ENCODE measurements at places on chromosomes 4 and X.

GRCh38 chrX:129876771-129877305 is 29.1 kb upstream of the UTP14A start:
- DNase-seq, result no peak

DNA sequence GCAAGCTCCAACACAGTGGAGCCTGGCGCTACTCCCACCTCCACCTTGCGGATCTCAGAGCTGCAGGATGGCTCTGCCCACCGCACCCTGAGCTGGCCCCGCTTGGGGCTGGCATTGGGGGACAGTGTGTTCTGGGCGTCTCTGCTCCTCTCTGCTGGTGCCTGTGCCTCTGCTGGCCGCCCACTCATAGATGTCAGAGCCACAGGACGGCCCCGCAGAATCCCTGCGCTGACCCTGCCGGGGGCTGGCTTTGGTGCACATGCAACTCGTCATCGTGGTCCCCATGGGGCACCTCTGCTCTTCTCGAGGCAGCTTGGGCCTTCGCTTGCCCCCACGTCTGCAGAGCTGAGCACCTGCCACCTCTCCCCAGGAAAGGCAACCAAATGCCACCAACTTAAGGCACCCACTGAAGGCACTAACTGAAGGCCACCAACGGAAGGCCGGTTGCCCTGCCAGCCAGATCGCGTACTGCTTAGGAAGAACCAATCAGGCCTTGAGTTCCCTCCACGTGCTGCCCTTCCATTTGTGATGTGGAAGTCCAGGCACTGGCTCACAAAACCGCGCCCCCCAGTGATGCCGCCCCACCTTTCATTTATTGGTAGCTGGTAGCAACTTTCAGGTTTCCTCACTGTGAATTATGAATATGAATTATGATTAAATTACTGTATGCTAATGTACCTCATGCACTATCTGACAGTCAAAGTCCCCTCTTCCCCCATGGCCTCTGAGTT is 23.3 kb upstream of the FRG1 start:
- DNase-seq, result no peak

- DNase-seq, result no peak
Observed at GRCh38 chrX:10393899-10394298, 226.5 kb downstream of the MID1 start.

DNA sequence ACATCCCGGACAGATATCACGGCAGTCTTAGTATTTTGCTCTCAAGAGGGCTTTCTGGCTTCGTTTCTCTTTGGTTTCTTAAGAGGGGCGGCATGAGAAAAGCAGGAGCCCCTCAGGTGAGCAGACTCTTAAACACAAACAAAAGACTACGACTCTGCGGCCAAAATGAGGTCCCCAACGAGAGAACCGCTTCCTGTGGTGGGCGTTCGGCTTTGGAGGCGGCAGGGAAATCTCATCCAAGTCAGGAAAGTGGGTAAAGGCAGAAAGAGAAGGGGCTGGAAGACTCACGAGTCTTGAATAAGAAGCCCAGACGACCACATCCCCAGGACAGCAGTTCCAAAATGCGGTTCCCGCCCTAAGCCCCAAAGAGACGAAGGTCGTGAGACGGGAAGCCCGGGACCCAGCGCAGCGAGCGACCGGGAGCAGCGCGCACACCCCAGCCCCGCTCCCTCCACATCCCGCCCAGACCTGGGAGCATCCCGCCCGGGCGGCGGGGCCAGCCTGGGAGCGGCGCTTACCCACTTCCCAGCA is 409 bp downstream of the UGDH start:
- no peak for DNase-seq

DNA sequence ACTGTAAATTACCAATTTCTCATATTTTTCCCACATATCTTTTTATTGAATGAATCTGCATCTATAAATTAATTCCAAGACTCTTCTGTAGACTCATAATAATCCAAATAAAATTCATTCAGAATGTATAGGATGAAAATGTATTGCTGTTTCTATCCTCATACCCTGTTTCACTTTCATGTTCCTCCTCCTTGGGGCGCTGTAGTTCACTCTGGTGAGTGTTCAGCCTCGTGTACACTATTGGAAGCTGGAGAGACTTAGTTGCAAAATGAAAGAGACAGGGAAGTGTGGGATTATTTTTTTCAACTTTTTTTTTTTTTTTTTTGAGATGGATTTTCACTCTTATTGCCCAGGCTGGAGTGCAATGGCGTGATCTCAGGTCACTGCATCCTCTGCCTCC is 296.1 kb downstream of the TLL1 start:
- DNase-seq, result no peak

GRCh38 chrX:259692-260355 is 21.4 kb upstream of the PLCXD1 start:
- no peak for DNase-seq
